ENCODE measurements at places on chromosomes 5 and 9.

- no peak for DNase-seq
Observed at GRCh38 chr5:172282272-172283019, 1.1 kb downstream of the UBTD2 start.

GRCh38 chr9:35164711-35165110 is 2.9 kb downstream of the UNC13B start:
- no peak for DNase-seq

GRCh38 chr9:114196979-114197622 is 41.8 kb downstream of the COL27A1 start:
- no peak for DNase-seq

DNA sequence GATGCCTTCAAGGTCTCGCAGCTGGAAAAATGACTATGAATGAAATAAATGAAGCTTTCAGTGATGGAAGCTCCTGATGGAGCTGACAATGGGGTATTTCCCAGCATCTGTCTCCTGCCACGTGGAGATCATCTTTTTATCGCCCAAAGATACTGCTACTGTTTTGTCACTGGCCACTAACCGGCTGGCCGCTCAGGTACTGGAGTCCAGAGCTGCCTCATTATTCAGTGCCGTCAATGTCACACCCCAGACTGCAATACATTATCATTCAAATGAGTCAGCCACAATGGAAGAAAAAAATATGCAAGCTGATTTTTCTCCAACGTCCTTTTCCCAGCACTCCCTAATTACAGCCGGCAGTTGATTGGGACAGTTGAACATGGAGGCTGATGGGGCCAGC is 280.4 kb downstream of the ZSWIM6 start:
- no peak for DNase-seq

GRCh38 chr5:435156-435790 is 7.7 kb upstream of the EXOC3 start:
- DNase-seq, result no peak

- DNase-seq, result no peak
Observed at GRCh38 chr5:59158637-59159391, 575.9 kb downstream of the RAB3C start.

GRCh38 chr5:94159144-94159543 is 417.7 kb upstream of the POU5F2 start:
- no peak for DNase-seq

GRCh38 chr5:11212706-11213105 is 451.7 kb upstream of the DAP start:
- DNase-seq, result no peak

DNA sequence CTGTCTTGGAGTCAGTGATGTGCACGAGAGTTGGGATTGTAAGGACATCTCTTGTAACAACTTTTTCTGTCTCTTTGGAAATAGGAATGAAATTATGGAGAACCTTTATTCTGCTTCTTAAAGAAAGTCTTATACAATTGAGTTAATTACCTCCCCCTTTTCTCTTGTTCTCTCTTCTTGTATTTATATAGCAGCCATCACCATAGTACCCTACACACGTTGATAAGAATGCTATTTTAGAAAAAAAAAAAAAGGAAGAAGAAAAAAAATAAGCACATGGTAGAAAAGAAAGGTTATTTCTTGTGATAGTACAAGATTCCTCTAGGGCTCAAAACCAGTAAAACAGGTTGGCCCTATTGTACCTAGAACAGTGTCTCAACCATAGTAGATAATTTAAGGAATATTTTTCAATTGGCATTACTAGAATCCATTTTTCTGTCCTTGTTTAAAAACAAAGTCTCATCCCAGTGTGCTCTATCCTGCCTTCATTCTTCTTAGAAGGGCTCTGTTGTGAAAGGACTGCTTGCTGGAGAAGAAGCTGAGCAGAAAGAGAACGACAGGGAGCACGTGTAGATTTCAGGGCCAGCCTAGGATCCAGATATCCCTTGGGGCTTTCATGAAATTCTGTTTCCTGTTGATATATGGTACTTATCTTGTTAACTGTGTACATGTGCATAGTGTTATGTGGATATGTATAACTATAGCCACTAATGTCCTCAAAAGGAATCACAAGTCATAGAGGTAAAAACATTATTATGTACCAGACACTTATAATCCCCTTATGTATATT is 392.3 kb upstream of the MEF2C start:
- no peak for DNase-seq

- no peak for DNase-seq
Observed at GRCh38 chr5:151171529-151171928, 13.9 kb upstream of the ANXA6 start.

DNA sequence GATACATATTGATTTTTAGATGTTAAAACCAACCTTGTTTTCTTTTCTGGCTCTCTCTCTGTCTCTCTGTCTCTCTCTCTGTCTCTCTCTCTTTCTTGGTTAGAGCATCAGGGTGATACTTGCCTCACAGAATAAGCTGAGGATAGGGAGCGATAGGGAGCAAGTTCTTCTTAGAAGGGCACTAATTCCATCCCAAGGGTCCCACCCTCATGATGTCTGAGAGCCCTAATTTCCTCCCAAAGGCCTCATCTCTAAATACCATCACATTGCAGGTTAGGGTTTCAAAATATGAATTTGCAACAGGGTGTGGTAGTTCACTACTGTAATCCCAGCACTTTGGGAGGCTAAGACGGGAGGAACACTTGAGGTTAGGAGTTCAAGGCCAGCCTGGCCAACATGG is 4.8 kb upstream of the KIF3A start:
- DNase-seq, result no peak

GRCh38 chr9:38423273-38423972 is 831 bp downstream of the IGFBPL1 start:
- DNase-seq, result no peak

DNA sequence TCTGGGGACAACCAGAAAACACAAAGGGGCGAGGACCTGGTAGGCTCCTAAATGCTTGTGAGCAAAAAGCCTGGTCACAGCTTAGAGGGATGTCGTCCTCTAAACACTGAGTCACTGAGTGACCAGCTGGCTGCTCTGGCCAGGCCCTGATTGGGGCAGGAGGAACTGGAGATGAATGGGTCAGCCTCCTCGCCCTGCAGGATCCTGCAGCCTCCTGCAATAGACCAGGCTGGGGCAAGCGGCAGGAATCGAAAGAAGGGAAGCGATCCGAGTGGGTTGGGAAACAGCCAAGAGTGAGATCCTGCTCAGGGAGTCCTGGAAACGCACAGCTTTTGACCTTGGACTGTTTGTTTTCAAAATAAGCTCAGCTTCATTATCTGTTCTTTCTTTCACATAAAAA is 34.1 kb upstream of the MSX2 start:
- peak; percentile 25 for DNase-seq

- no peak for DNase-seq
Observed at GRCh38 chr5:133873449-133873848, 95.0 kb downstream of the C5orf15 start.

DNA sequence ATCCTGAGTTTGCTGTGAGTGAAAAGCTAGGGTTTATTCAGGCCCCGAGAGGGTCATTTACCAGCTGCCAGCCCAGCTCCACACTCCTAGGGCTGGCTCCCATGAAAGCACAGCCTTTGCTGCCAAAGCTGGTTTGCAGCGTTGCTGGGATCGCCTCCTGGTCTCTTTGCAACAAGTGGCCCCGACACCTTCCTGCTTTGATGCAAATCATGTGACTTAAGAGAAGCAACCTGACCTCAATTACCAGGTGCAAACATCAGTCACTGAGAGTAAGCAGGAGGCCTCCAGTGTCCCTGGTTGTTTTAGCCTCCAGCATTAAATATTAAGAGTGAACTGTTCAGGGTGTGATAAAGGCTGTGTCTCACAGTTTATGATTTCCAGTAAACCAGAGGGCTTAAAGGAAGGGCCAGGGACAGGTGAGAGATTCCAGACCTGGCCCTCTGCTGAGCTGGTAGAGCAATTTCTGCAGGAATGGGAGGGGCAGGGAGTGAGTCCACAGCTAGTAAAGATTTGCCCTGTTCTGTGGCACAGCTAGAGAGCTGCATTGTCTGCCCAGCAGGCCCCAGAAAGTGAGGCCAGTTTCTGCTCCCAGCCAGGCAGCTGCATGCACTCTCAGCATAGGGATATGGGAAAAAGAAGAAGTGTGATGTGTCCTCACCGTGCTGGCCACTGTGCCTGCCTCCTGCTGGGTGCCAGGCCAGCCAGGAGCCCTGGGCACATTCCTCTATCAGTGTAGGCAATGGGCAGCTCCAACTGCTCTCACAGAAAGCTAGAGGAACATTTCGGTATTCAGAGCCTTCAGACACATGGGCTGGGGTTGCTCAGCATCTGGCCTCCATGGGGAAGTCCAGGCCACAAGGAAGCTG is 58.0 kb downstream of the SLC22A5 start:
- no peak for DNase-seq

- DNase-seq, result no peak
Observed at GRCh38 chr9:124296094-124296493, 38.3 kb downstream of the NEK6 start.

DNA sequence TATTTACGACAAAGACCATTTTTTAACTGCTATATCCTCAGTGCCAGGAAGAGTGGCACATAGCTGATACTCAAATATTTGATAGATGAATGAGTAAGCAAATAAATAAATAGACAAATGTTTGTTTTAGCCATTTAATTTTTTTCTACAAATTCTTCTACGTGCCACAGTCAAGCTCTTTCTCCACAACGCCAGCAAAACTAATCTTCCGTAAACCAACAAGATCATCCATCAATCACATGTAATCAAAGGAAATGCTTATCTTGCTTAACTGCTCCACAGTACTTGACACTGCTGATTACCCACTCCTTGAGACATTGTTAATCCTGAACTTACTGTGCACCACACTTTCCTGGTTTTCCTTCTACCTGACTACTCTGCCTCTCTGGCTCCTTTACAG is 136.7 kb downstream of the EDIL3 start:
- no peak for DNase-seq

- DNase-seq, result no peak
Observed at GRCh38 chr5:91141642-91142041, 241.5 kb downstream of the ARRDC3 start.

- DNase-seq, result no peak
Observed at GRCh38 chr9:93964685-93965084, 9.5 kb upstream of the BARX1 start.

DNA sequence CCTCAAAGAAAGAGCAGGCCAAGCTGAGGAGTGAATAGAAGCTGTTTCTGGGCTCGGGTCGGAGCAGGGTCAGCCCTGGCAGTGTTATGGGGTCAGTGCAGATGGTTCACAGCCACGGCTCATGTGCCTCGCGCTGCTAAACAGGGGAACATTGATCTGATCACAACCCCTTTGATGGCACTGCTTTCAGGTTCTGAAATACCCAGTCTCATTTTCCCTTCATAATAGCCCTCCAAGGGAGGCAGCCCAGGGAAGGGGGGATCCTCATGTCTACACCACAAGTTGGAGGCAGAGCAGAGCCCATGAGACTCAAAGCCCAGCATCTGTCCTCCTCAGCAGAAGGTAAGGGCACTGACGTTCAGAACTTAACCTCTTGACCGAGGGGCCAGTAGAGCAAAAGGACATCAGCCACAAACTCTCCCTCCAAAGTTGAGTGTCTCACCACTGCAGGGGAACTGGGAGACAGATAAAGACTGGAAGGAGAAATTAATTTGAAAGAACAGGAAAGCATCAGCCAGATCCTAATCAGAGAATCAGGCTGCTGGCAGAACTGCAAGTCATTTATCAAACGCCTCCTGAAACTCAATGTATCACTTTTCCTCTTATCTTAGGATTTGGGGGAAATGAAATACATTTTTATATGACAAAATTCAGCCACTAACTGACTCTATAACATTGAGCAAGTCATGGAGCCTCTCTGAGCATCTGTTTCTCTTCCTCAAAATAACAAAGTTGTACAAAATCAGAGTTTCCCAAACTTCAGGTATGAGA is 110.6 kb downstream of the SH3TC2 start:
- DNase-seq, result no peak

DNA sequence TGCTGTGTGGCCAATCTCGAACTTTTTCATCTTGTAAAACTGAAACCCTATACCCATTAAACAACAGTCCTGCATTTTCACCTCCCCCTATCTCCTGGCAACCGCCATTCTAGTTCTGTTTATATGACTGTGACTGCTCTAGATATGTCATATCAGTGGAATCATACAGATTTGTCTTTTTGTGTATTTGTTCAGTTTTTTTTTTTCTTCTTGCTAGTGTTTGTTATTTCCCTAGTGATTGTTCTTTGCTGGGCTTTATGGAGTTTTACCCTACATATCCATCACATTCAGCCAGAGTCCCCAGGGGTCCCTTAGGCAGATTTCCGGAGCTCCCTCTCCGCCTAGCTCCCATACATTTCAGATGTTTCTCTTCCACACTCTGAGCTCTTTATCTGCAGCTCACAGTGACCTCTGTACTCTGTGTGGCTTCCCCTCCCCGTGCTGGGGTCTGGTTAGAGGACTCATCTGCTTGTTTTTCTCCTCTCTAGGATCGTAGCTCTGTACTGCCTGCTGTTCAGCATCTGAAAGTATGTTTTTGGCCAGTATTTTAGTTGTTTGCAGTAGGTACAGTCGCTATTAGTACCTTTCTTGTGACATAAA is 25.1 kb upstream of the CARTPT start:
- DNase-seq, result no peak

GRCh38 chr5:7606840-7607465 is 211.0 kb downstream of the ADCY2 start:
- no peak for DNase-seq

GRCh38 chr5:149687486-149688168 is 42.5 kb upstream of the PPARGC1B start:
- DNase-seq, result no peak

GRCh38 chr5:2387634-2388325 is 363.7 kb downstream of the IRX2 start:
- DNase-seq, result no peak

DNA sequence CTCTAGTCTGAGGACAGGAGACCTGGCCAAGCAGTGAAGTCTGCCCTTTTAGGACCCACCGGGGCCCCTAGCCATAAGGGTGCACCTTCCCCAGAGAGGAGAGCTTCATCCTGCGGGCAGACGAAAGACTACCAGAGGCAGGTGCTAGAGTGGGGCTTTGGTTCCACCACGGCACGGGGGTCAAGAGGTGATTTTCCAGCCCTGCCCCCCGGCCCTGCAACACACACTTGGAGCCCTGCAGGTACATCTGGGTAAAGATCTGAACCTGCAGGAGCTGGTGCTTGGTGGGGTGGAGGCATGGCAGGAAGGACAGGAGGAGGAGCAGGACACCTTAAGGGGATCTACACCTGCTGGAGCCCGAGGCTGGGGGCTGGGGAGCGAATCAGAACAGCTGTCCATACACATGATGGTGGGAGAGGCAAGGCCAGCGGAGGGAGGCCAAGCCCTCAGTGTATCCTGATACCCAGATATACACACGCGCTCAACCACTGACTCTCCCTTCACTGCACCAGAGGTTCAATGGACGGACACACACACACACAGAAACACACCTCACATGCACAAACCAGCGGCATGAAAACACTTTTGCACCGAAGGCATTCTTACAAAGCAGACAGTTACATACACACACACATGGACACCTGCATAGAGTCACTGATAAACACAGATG is 98.4 kb upstream of the MVB12B start:
- no peak for DNase-seq

GRCh38 chr5:121834021-121834420 is 17.7 kb upstream of the FTMT start:
- DNase-seq, result no peak

GRCh38 chr5:44318883-44319282 is 70.3 kb downstream of the FGF10 start:
- no peak for DNase-seq

GRCh38 chr5:93589829-93590215 is 6.8 kb downstream of the NR2F1 start:
- DNase-seq, result no peak
